ENCODE measurements at places on chromosomes 2 and 18. TPM values are rescaled to one million over a fixed set of nuclear protein-coding genes. Genes with fewer than 3 reads are reported as not detected.

DNA sequence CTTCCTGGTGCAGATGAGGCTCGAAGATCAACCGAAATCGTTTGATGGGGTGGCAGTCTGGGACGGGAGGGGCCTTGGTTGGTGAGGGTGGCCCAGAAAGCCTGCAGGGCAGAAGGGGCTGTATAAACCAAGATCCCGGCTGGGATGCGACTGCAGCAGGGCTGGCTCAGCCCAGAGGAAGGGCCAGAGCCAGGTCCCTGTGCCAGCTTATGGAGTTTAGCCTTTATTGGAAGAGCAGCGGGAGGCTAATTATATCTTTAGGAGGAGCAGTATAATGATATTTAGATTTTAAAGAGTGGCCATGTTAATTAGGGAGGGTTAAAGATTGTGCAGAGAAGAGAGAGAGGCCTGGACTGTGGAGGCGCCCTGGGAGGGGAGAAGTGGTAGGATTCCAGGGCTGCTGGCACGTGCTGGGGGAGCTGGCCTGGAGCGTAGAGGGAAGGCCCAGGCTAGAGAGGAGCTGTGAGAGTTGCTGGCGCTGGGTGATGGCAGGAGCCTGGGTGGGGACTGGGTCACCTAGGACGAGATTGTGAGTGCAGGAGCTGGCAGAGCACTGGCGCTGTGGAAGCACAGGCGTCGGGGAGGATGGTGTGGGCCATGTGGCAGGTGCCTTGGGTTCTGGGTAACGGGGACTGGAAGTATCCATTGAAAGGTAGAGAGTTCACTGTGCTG, 25.1 kb downstream of the TRAF3IP1 start:
- no peak for DNase-seq

The EXOC6B gene
- polyA plus RNA-seq = 25.0 TPM

DNA sequence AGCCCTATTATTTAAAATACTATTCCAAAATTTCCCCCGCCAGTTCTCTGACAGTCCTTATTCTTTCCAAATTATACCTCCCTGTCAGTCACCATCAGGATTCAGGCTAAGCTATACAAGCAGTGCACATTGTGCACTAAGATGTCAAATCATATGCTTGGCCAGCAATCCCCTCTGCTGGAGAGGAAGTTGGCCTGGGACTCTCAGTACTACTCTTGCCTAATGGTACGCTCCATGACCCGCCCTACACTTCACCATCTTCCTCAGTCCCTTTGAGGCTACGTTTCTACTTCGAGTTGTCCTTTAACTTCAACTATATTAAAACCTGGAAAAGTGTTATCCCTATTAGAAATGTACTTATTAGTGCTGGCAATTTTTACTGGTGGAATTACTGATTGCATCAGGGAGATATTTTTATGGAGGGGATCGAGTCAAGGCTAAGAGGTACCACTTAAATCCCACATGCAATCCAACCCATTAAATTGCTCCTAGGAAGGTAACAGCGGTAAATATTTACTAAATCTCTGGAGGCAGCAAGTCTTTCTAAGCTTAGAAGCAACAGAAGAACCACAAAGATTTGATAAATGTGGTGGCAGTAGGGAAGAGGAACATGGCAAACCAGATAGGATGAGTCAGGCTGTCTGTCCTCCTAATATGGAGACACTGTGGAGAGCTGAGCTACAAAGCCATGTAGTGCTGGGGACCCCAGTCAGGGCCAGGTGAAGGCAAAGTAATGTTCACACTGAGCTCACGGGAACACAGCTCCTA, 2.7 kb downstream of the USP40 start:
- DNase-seq = no peak

GRCh38 chr18:50727721-50728471, 91.9 kb downstream of the MRO start:
- DNase-seq = no peak

DNA sequence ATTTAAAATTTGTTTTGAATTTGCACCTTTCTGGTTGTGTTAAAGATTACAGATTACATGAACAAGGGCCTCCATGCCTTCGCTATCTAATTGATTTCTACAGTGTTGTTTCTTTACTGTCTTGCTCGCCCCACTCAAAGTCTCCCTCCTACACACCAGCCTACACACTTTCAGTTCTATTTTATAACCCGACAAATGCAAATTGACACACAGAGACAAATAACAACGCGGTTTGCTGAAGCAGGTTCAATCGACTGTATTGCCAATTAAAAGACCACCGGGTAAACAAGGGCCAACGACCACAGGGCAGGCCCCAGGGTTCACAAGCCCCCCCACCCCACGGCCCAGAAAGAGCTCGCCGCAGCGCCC, 869 bp downstream of the STARD7 start:
- peak; percentile 13 for DNase-seq

The BMP10 gene
- polyA plus RNA-seq = not detected

DNA sequence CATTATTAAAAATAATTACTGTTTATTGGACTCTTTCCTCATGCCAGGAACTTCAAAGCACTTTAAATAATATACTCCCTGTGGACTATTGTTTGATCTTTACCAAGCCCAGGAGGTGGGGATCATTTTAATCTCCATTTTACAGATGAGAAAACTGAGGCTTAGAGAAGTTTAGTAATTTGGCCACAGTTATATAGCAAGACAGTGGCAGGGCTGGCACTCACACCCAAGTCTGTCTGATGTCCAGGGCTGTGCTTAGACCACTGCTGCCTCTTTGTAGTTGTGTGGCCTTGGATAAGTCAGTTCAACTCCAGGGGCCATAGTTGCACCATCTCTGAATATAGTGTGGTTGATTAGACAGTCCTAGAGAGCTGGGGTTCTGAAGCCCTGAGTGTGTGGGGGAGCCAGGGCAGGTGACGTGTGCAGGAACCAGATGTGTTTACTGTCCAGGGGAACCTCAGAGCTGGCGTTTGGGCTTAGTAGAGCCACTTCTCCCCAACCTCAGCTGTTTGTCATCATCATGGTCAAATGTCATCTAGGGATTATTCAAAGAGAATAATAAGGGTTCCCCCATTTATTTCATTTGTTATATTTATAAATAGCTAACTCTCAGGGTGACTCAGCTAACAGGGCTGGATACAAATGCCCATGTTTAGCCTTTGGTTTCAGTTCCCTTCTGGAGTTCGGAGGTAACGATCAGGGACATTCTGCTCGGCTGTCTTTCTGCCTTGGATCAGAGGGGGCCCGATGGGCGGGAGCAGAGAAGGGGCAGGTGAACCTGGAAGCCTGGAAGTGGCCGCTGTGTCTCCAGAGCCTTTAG, 68.0 kb downstream of the BOLA3 start:
- DNase-seq = no peak

- DNase-seq = no peak
These were observed 46.3 kb downstream of the QPCT start for GRCh38 chr2:37390777-37391176.

DNA sequence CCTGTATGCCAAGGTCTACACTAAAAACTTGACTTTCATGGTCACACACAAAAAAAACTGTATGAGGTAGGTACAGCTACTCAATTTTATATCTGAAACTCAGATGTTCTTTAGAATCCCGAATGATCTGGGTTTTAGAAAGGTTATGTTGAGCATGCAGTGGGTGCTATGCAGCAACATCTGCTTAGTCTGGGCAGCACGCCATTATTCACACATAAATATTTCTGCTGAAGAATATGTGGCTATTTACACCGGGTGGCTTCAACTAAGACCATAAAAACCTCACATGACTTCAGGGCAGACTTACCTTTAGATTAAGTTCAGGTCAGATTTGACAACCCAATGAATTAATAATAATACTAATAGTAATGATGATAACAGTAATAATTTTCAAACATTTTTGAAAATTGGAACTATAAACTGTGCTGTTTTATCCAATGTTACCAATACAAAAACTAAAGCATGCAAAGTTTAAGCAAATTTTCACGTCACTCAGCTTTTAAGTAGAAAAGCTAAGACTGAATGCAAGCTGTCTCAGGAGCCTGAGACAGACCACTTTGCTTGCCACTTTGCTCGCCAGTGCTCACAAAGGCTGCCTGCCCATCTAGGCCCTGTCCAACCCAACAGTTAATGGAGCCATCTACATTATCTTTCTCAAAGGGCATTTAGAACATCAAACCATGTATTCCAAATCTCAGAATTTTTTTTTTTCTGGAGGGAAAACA, 292.0 kb downstream of the CNTNAP5 start:
- no peak for DNase-seq

DNA sequence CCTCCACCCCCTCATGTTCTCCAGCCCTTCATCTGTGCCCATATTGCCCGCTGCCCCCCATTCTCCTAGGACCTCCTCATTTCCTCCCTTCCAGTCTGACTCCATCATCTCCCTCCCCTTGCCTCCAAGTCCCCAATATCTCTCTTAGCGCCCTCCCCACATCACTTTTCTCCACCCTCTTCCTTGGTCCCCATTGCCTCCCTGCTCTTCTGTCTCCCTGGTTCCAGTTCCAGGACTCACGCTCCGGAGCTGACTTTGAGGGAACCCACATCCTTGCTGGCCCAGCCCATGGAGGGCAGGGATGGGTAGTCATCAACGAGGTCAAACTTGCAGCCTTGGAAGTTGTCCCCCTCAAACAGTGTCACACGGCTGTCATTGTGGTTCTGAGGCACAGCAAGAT, 2.6 kb downstream of the CRYBA2 start:
- no peak for DNase-seq

DNA sequence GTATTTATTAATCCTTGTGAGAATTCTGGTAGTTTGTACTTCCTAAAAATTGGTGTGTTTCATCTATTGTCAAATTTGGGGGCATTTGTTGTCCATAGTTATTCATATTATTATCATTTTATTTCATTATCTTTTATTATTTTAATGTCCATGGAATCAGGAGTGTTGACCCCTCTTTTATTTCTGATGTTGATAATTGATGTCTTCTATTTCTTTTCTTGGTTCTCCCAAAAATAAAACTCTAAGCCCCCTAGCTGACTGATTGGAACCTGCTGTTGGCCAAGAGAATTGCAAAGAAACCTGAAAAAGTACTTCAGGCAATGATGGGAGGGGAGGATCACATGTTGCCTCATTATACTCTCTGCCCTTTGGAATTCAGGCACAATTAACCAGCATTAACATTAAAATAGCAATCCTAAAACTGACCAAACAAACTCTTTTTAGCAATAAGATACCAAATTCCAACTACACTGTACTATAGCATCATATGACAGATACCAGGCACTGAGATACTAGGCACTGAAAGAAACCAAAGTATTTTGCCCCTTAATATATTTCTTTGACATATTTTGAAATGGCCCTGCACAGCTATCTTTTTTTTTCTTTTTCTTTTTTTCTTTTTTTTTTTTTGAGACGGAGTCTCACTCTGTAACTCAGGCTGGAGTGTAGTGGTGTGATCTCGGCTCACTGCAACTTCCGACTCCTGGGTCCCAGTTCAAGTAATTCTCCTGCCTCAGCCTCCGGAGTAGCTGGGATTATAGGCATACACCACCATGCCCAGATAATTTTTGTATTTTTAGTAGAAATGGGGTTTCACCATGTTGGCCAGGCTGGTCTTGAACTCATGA, 1097.2 kb upstream of the CNTNAP5 start:
- no peak for DNase-seq

DNA sequence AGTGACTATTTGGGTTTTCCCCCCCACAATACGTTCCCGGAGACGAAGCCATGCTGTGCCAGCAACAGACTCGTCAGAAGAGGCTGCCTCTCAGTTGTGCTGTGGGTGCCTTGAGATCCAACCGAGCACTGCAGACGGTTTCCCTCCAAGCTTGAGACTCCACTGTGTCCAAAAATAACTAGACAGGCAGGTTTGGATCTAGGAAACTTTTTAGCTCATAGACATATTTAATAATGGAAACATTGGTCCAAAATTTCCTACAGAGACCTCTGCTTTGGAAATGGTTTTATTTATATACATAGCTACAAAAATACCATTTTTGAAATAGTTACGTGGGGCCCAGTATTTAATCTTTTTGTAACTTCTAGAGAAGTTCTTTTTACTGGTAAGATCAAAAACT, 63.1 kb upstream of the SPATS2L start:
- DNase-seq = no peak

- no peak for DNase-seq
These were observed 236.4 kb downstream of the HDAC4 start for GRCh38 chr2:239164335-239164871.

The COL4A4 gene
- polyA plus RNA-seq = 48.6 TPM

The POTEI gene
- polyA plus RNA-seq = 0.08 TPM

- no peak for DNase-seq
These were observed 280.2 kb downstream of the STK39 start for GRCh38 chr2:167966937-167967913.

DNA sequence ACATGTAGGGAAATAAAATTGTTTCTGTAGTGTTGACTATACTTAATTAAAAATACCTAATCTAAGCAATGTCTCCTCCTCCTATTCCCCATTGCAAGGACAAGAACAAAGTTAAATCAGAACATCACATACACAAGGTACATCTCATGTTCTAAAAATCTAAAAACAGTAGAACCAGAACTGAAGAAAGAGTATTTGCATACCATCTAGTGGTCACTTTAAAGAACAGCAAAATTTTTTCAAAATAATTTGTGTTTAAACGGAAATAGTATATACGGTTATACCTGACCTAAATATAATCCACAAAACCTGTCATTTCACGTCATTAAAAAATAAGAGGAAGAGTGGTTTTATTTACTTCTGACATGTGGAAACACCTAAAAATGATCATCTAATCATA, 294.3 kb upstream of the KCNH7 start:
- DNase-seq = peak; percentile 3

DNA sequence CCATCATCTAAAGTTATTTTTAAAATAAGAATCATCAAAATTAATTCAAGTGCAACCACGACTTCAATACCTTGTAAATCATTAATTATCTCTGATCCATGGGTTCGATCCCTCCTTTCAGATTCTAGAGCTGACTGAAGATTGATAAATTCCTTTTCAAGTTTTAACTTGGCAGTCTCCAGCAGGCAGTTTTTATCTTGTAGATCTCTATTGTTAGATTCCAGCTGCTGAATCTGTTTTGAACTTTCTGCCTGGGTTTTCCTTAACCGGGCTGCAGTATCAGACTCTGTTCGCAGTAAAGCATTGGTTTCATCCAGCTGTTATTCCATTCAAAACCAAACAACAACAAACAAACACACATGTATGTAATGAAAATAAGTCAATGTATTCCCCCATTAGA, 59.5 kb downstream of the SLC66A3 start:
- DNase-seq = no peak
